NCI-H2107 (cell line): ENCODE measurements at places on chromosomes 3 and 15.

- no peak for DNase-seq
Measured at GRCh38 chr3:37126856-37127255, 47.5 kb downstream of the LRRFIP2 start.

GRCh38 chr3:54564374-54564925, 363.4 kb downstream of the LRTM1 start:
- DNase-seq: no peak

DNA sequence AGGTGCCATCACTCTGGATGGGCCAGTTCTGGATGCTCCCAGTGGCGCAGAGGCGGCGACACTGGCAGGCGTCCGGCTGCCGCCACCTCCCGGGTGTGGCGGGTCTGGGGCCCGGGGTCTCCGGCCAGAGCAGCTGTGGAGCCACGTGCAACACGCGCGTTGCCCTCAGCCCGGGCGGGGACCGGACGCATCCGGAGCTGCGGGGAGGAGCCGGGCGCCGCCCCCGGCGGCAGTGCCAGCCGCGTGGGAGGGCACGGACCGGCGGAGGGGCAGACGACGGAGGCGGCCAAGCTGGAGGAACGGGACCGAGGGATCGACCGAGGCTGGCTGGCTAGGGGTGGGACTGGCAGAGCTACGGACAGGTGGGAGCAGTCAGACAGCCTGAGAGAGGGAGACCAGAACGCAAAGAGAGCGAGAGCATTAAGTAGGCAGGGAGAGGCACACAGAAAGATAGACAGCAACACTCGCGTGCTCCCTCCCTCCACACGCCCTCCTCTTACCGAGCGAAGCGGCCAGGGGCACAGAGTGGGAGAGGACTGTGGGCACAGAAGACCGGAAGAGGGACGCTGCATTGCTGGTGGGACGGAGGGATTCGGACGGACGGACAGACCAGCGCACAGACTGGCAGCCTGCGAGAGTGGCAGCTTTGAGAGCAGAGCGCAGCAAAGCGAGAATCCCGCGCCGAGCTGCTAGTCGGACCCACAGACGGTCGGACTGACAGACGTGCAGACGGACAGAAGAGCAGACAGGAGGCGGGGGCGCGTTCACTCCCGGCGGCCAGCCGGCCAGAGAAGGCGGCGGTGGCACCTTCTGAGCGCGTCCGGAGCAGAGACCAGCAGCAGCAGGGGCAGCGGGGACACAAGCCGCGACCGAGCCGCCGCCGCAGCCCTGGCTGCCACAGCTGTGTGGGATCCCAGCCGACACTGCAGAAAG, at the start of gene ARPP21:
Gene ARPP21, plus strand, starts transcription at position 272 of the 933 bp plus-strand sequence. CDS start 42,227 bp downstream, outside the sequence.
- no peak for DNase-seq

DNA sequence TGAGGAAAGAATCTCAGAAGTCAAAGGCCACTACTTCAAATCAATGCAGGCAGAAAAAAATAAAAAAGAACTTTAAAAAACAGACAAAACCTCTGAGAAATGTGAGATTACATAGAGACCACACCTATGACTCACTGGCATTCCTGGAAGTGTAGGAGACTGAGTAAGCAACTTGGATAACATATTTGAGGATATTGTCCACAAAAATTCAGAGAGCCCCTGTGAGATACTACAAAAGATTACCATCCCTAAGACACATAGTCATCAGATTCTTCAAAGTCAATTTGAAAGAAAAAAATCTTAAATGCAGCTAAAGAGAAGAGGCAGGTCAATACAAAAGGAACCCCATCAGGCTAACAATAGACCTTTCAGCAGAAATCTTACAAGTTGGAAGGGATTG, 887.3 kb downstream of the NTRK3 start:
- DNase-seq: no peak

DNA sequence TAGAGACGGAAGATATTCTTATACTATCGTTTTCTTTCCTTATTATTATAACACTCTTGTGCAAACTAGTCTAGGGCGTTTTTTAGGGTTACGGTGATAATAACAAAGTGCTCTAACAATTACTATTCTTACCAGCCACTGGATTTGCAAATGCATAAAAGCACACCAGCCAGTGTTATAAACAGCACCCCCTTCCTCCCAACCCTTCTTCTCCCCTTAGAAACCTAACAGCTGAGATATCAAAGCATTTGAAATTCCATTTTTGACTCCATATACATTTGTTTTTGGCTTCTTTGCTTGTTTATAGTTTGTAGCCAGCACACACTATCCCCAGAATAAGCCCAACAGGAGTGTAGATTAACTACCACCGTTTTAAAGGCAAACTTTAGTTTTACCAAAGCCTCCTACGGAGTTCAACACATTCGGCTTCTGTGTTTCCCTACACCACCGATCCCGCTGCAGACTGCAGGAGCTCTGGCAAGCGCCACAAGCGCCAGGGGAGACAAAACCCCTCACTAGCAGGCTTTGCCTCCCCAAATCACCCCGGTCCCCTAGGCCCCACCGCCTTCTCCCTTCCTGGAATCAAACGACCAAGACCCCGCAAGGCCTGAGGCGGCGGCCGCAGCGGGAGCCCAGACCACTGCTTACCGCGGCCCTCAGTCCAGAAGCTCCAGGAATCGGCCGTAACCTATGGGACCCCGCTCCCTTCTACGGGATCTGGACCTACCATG, 461 bp downstream of the COPB2 start:
- no peak for DNase-seq

DNA sequence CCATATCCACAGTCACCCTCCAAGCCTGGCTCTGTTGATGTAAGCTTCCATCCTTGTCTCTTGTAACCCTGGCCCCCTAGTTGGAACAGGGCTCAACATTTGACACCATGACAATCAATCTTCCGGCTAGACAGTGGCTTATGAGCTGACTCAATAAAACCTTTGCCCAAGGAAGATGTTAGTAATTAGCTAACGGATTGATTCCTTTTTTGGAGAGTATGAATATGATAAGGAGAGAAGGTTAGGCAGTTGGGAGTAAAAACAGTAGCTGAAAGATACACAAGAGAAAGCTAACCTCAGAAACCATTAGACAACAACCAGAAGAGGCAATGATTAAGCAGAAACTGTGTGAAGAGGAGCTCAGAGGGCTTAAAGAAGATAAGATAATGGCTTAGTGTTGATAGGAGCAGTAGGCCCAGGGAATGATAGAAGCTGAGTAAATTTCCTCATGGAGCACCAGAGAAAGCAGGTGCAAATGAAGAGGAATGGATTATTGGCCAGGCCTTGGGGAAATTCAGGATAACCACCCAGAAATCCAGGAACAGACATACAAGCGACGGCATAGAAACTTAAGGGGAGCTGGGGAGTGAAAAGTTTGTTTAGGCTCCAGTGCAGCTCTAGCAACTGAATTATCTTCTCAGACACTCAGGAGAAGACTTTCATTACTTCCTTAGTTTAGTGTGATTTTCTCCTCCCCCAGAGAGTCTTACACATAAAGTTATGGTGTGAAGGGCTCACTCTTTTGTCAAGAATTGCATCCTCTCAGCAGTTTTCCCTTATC, 7.8 kb upstream of the RFX7 start:
- DNase-seq: no peak

GRCh38 chr3:11138371-11138770, 15.9 kb upstream of the HRH1 start:
- no peak for DNase-seq

DNA sequence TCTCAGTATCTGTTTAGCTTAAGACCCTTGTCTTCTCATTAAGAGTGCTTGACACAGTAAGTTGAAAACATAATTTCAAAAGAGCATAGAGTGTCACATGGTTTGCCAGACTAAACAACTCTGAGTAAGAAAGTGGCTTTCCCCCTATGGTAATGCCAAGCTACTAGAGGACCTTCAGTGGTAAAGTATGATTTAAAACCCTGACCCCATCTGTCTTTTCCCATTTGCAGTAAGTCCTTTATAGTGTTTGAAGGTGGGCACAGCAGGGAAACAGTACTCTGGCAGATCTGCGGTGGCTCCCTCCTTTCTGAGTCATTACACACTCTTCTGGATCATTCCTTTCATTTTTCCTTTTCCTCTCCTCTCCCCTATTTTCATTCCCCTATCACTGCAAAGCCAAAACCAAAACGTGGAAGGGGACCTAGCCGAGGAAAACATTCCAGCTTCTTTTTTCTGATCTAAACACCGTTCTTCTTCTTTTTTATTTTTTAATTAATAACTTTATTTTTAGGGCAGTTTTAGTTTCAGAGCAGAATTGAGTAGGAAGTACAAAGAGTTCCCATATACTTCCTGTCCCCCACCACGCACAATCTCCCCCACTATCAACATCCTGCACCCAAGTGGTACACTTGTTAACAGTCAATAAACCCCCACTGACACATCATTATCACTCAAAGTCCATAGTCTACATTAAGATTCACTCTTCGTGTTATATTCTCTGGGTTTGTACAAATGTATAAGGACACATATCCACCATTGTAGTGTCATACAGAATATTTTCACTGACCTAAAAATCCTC, 74.7 kb downstream of the PPARG start:
- DNase-seq: no peak

GRCh38 chr3:111717601-111718000, 122.5 kb upstream of the ZBED2 start:
- DNase-seq: peak; percentile 74

- no peak for DNase-seq
Measured at GRCh38 chr15:52408823-52409222, 113.2 kb upstream of the MYO5C start.

GRCh38 chr15:92124657-92125010, 269.0 kb upstream of the ST8SIA2 start:
- no peak for DNase-seq

DNA sequence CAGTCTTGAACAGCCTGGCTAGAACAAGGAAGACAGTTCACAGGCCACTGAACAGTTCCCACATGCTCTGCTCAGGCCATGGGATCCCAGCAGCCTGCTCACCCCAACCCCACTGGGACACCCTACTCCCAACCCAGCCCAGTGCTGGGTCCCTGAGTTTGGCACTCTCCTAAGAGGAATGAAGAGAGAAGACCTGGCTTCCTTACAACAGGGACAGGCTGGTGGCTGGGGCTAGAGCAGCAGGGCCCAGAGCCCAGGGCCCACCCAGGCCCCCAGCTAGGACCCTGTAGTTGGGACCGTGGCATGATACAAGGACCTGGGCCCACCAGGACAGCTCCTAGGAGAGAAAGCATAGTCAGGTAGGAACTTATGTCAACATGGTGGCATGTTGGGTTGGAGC, 43.4 kb downstream of the SEMA3G start:
- DNase-seq: no peak

DNA sequence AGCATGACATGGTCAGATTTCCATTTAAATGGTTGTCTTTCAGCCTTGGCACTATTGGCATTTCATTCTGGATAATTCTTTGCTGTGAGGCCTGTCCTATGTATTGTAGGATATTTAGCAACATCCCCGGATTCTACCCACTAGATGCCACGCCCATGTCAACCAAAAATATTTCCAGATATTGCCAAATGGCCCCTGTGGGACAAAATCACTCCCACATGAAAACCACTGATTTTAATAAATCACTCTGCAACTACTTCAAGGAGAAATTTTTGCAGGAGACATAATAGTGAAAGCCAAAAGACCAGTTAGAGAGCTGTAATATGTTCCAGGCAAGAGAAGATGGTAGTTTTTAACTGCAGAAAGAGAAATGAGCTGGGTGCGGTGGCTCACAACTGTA, 55.9 kb upstream of the RARB start:
- no peak for DNase-seq

DNA sequence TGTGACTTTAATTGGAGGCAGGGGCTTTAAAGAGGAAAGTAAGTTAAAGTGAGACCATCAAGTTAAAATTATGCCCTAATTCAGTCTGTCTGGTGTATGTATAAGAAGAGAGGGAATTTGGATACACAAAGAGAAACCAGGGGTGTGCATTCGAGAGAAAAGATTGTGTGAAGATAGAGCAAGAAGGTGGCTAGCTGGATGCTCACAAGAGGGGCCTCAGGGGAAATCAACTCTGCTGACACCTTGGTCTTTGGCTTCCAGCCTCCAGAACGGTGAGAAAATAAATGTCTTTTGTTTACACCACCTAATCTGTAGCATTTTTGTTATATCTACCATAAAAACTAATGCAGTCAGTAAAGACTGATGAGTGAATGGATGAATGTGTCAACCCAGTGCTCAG, 907.3 kb upstream of the CFAP20DC start:
- no peak for DNase-seq

DNA sequence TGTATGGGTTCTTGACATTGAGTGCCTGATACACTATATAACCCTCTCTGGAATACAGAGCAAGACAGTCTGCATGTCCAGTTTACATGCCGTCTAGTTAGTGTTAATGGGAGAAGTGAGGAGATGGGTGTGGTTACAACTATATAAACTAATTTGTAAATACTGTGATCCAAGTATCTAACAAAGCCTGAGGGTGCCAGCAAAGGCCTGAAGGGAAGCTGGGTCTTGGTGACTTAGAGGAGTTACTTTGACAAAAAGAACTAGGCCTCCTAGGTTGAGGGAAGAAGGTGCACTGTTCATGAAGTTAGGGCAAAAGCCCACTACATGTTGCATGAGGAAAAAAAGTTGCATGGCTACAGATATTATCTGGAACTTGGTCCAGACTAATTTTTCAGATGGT, 2.3 kb downstream of the NSUN3 start:
- no peak for DNase-seq

- peak; percentile 64 for DNase-seq
Measured at GRCh38 chr3:184727357-184728009, 15.6 kb upstream of the MAGEF1 start.

GRCh38 chr15:27826902-27827714, 272.0 kb downstream of the OCA2 start:
- DNase-seq: no peak

DNA sequence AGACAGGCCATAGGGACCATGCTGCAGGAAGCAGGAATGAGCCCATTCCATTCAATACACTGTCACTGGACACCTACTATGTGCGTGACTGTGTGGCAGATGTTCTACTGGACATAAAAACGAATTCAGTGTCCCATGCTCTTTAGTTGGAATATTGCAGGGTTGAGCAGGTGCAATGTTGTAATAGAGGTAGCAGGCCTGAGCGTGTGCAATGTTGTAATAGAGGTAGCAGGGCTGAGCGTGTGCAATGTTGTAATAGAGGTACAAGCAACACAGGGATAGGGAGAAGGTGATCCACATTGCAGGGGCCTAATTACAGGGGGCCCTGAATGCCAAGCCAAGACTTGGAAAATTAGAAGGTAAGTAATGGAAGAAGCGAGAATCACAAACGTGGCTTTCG, 261.4 kb upstream of the HES1 start:
- no peak for DNase-seq

GRCh38 chr3:127389913-127390312, 102.1 kb upstream of the PRR20G start:
- DNase-seq: no peak

- DNase-seq: no peak
Measured at GRCh38 chr3:136018876-136019275, 53.3 kb downstream of the PPP2R3A start.

- DNase-seq: no peak
Measured at GRCh38 chr3:100311011-100311410, 23.5 kb upstream of the NIT2 start.

GRCh38 chr3:145124900-145125678, 1035.9 kb downstream of the PLOD2 start:
- DNase-seq: no peak
